ENCODE measurements at places on chromosomes 3 and 15. TPM values are rescaled to one million over a fixed set of nuclear protein-coding genes. Genes with fewer than 3 reads are reported as not detected.

- peak overlapping the region; percentile 68 for H3K4me3 ChIP-seq
- H3K36me3 ChIP-seq, result no peaks in the 10 kb centered on the region
- H3K27me3 ChIP-seq, result peaks cover 35% of the 10 kb centered on the region
Measured at GRCh38 chr15:92714077-92714476, 58.5 kb upstream of the FAM174B start.

- H3K27me3 ChIP-seq, result peaks cover 4% of the 10 kb centered on the region
- no peaks in the 10 kb centered on the region for H3K36me3 ChIP-seq
- no peak overlapping the region for H3K27ac ChIP-seq
Measured at GRCh38 chr15:100663915-100664281, 61.5 kb downstream of the ASB7 start.

The TMEM212 gene
- not detected for total RNA-seq

- no peak for DNase-seq
- H3K4me3 ChIP-seq, result no peak overlapping the region
- H3K27ac ChIP-seq, result peak overlapping the region; percentile 76
- H3K27me3 ChIP-seq, result no peaks in the 10 kb centered on the region
- H3K36me3 ChIP-seq, result no peaks in the 10 kb centered on the region
Measured at GRCh38 chr3:102060814-102061213, 211.5 kb downstream of the NFKBIZ start.

The ATG3 gene
- total RNA-seq, result 54.9 TPM

DNA sequence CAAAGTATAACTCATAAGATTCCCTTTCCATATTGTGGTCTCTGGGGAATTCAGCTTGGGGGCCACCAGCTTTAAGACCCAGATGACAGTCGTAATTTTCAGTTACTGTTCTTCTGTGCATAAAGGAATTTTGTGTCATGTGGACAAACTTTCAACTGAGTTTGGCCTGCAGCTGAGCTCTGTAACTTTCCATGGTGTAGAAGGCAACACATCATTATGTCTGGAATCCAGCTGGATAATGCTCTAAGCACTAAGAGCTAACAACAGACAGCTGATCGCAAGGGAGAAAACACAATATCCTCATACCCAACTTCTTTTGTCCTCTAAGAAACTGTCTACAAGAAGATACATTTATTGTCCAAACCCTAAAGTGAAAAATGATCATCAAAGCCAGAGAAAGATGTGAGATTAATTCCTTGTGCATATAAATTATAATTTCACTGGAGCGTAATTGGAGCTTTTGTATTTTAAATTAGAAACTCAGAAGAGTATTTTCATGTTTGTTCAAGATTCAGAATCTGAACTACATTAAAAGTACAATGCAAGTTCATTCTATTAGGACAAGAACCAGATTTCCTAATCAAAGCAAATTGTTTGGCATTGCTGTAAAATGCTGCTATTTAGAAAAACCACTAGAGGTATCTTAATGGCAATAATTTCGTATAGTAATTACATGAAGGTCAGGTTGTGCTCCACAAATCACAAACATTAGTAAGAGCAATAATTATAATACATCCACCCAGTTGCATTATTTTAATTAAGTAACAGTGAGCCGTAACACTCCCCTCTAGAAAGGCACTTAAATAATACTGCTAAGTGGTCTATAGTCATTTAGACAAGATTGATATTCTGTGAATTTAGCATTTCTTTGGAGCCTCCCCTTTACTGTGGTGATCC is 218.8 kb downstream of the ATP8B4 start:
- H3K27ac ChIP-seq, result no peak overlapping the region
- no peaks in the 10 kb centered on the region for H3K36me3 ChIP-seq
- no peak overlapping the region for H3K4me3 ChIP-seq
- no peak for DNase-seq
- no peaks in the 10 kb centered on the region for H3K4me1 ChIP-seq
- H3K27me3 ChIP-seq, result no peaks in the 10 kb centered on the region

The CAMP gene
- 0.29 TPM for total RNA-seq

DNA sequence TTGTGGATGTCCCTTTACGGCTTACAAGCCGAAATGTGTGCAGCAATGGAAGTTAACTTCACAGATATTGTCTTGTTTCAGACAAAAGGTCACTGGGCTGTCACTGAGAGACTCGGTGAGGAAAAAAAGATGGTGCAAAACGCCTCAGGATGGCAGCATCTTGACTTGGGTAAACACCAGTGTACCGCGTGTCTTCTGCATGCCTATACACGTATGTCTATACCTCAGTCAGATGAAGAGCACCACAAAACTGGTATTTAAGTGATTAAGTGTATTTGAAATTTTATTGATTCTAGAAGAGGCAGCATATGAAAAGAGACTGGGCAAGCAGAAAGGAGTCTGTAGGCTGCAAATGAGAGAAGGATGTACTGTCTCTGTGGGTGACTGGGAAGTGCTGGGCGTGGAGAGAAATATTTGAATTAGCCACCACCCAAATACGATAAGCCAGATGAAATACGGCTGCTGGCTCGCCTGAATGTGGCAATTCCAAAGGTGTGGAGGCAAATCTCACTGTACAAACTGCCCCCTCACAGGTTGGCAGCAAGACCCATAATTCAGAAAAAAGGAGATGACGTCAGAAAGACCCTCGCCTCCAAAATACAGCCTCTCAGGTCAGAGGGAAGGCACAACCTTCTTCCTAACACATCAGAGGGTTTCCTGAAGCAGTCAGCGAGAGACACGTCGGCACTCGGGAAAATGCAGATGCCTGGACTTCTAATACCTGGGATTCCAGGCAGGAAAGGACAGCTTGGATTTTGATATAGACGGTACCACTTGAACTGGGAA is 53.4 kb upstream of the NEO1 start:
- H3K27ac ChIP-seq, result no peak overlapping the region
- H3K27me3 ChIP-seq, result peaks cover 8% of the 10 kb centered on the region
- no peak for DNase-seq

- no peak overlapping the region for H3K27ac ChIP-seq
- H3K27me3 ChIP-seq, result peaks cover 14% of the 10 kb centered on the region
- H3K4me3 ChIP-seq, result no peak overlapping the region
- no peaks in the 10 kb centered on the region for H3K36me3 ChIP-seq
- DNase-seq, result no peak
Measured at GRCh38 chr15:39835550-39835949, 52.9 kb upstream of the FSIP1 start.

GRCh38 chr15:95713324-95713723 is 617.2 kb upstream of the NR2F2 start:
- DNase-seq, result no peak
- H3K4me3 ChIP-seq, result no peak overlapping the region
- no peaks in the 10 kb centered on the region for H3K4me1 ChIP-seq
- no peaks in the 10 kb centered on the region for H3K27me3 ChIP-seq

DNA sequence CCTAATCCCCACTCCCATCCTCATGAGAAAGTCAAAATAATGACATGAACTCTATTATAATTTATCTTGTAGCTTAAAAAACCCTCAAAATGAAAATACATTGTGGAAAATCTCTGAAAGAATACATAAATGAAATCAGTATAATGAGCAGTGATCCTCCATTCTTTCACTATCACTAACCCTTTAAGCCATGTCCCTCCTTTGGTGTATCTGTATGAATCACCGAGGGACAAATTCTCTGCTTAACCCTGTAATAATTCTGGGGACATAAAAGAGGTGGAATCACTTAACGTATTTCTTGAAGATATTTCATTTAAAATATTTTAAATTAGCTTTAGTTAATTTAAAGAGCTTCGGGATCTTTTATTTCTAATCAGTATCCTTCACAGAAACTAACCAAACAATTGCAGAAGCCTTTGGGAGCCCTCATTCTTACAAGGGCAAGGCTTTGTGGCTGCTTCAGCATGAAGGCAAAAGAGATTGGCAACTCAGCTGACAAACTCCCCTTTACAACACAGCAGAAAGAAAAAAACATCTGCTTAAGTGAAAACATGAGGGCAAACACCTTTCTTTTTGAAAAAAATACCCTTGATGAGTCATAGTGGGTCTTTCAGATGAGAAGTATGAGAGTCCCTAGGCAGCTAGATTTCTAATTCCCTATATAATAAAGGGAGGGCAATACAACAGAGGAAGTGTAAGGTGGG is 44.0 kb upstream of the ALCAM start:
- H3K27ac ChIP-seq, result peak overlapping the region; percentile 50
- no peaks in the 10 kb centered on the region for H3K36me3 ChIP-seq
- H3K27me3 ChIP-seq, result no peaks in the 10 kb centered on the region
- H3K4me3 ChIP-seq, result no peak overlapping the region

DNA sequence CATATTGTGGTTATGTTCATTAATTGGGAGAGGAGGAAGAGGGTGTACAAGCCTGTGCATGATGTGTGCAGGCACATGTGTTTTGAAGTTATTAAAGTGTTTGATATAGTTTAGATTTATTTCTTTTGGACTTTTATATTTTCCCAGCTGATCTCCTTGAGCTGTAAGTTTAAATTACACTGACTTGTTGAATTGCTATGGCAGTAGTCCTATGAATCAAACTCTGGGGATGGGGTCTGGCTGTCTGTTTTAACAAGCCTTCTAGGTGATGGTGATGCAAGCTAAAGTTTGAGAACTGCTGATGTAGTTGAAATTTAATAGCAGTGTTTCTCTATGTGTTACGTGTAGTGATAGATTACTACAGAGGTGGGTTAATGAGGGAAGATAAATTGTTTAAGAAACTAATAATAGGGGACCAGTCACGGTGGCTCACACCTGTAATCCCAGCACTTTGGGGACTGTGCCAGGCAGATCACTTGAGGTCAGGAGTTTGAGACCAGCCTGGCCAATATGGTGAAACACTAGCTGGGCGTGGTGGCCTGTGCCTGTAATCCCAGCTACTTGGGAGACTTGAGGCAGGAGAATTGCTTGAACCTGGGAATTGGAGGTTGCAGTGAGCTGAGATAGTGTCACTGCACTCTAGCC is 7.0 kb downstream of the ARIH1 start:
- H3K27ac ChIP-seq, result no peak overlapping the region
- H3K36me3 ChIP-seq, result peaks cover 41% of the 10 kb centered on the region
- no peak for DNase-seq
- H3K27me3 ChIP-seq, result no peaks in the 10 kb centered on the region
- no peak overlapping the region for H3K4me3 ChIP-seq

The SCG3 gene
- not detected for total RNA-seq

DNA sequence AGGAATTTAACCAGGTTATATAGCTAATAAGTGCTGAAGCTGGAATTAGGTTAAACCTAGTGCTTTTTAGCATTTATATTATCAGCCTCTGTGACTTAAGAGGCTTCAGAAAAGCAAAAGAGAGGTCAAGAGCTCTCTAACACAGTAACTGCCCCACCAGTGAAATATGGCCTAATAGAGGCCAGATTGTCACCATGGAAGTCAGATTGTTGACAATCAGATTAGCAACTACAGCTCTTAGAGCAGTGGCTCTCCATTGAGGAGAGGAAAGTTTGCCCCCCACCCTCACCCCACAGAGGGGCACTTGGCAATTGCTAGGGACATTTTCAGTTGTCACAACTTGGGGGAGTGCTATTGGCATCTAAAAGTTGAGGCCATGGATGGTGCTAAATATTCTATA is 23.3 kb upstream of the LMOD3 start:
- no peaks in the 10 kb centered on the region for H3K36me3 ChIP-seq
- DNase-seq, result no peak
- H3K27me3 ChIP-seq, result peaks cover 5% of the 10 kb centered on the region
- no peaks in the 10 kb centered on the region for H3K4me1 ChIP-seq

Data from activated B cell treated with CpG ODN at 0.5 μM for 24 hours (primary cell).